ENCODE measurements at places on chromosomes 6 and 20. TPM values are rescaled to one million over a fixed set of nuclear protein-coding genes. Genes with fewer than 3 reads are reported as not detected.

SUMO4 gene
- total RNA-seq: not detected

ENPP1 gene
- not detected for total RNA-seq

RSPH3 gene
- total RNA-seq: 0.43 TPM

GCNT2 gene
- total RNA-seq: 28.4 TPM

SLC52A3 gene
- total RNA-seq: 0.06 TPM

LAMA2 gene
- not detected for total RNA-seq

ENPP5 gene
- total RNA-seq: not detected

MANEA gene
- 5.8 TPM for total RNA-seq

GRCh38 chr6:132964101-132964867 lies 149.9 kb downstream of the RPS12 start:
- no peak for DNase-seq

- no peak for DNase-seq
Observed at GRCh38 chr6:100577425-100577824, 112.7 kb upstream of the SIM1 start.

DNA sequence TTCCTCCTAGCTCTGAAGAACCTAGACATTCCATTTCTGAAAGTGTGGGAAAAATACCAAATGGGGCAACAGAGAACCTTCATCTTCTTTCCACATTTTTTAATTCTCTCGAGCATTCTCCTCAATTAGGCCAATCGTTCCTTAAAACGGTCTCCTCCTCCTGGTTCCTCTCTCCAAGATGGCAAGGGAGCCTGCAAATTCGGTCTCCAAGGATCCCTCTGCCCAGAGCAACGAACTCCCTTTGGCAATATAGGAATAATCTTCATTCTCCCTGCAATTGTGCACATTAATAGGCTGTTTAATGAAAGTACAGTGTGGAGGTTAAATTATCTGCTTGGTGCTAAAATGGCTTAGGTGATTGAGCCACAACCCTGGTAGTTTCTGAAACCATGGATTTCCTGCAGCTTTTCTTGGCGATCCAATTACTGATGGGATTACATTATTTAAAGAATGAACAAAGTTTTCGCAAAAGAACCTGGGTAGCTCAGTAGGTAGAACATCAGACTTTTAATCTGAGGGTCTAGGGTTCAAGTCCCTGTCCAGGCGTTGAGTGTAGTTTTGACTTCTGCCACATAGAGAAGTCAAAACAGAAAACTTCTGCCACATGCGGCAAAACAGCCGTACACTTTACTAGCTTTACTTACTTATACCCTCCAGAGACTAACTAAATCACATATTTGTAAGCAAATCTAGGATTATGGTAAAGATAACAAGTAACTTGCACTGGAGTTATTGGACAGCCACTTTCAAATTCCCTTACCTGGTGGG lies 102.9 kb upstream of the ZNF184 start:
- peak; percentile 4 for DNase-seq

GRCh38 chr6:4025681-4026080 lies 53.3 kb downstream of the FAM217A start:
- no peak for DNase-seq

DNA sequence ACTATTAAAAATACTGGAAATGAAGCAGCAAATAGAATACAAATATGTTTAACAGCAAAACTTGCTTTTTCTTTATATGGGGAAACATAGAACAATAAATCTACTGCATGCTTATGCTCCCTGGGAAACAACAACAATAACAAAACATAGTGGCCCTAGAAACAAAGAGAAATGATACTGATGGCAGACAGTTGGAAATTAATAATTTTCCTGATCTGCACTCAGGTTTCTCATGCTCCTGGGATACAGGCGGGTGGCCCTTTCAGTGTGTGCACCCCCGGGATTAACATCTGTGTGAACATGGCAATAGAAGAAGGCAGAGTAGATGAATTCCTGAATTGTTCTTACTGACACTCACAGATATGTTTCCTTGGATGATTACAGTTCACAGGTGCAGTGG lies 209.2 kb upstream of the TBX18 start:
- no peak for DNase-seq

- no peak for DNase-seq
Observed at GRCh38 chr20:2149507-2149906, 47.9 kb downstream of the STK35 start.

DNA sequence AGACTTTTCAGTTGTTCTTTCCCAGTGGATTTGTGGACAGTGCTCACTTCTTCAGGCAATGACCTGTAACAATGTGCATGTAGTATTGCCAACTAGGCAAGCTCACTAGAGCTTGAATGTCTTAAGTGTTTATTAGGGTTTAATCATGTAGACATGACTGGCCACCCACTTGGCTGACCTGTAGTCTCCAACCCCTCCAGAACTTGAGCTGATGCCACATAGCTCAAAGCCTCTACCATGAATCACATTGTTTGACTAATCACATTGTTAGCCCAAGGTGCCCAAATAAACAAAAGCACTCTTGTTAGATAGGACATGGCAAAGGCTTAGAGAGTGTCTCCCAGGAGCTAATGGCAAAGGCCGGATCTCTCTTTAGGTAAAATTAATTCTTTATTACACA lies 272.7 kb downstream of the GRIK2 start:
- no peak for DNase-seq

DNA sequence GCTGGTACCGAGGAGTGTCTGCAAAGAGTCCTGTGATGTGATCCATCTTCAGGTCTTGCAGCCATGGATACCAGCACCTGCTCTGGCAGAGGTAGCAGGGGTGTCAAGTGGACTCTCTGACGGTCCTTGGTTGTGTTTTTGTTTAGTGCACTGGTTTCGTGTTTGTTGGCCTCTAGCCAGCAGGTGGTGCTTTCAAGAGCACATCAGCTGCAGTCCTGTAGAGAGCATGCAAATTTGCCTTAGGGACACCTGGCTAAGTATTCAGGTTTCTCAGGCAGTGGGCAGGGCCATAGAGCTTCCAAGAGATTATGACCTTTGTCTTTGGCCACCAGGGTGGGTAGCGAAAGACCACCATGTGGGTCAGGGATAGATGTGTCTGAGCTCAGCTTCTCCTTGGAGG lies 14.5 kb upstream of the RGS17 start:
- DNase-seq: no peak

DNA sequence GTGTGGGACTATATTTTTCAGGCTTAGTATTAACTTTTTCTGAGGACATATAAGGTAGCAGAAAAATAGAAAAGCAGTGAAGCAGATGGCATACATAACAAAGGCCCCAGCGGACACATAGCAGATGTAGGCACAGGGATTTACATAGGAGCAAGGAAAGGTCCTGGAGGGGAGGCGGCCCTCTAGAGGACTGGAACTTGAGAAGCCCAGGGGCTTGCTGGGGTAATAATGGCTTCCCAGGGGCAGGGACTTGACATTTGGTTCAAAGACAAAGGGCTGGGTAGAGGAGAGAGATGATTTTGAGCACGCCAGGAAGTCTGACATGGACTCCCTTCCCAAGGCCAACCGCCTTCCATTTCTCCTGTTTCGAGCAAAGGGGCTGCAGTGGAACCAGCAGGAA lies 31.7 kb upstream of the OSTM1 start:
- DNase-seq: no peak

DNA sequence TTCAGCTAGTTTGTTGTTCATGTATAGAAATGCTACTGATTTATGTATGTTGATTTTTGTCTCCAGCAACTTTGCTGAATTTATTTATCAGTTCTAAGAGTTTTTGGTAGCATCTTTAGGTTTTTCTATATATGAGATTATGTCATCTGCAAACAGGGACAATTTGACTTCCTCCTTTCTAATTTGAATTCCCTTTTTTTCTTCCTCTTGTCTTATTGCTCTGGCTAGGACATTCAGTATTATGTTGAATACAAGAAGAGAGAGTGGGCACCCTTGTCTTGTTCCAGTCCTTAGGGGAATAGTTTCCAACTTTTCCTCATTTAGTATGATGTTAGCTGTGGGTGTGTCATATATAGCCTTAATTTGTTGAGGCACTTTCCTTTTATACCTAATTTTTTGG lies 58.2 kb downstream of the CDH26 start:
- no peak for DNase-seq

- DNase-seq: no peak
Observed at GRCh38 chr6:53294095-53294494, 54.7 kb downstream of the ELOVL5 start.

- DNase-seq: no peak
Observed at GRCh38 chr20:16424780-16425179, 148.5 kb downstream of the KIF16B start.

DNA sequence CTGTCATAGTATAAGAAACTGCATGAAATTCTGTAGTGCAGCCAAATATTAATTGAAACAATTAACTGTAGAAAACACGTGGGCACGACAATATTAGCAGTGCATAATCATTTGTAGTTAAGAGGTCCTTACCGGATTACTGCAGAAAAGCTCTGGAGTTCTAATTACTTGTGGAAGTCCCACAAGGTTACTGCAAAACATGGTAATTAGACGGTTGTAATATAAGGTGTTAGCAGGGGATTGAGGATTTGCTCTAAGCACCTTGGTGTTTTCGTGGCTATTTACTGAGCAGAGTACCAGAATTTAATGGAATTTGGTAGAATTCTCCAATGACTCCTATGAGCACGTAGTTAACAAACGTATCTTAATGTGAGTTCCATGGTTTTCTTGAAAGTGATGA lies 473.6 kb upstream of the AGPAT4 start:
- no peak for DNase-seq

DNA sequence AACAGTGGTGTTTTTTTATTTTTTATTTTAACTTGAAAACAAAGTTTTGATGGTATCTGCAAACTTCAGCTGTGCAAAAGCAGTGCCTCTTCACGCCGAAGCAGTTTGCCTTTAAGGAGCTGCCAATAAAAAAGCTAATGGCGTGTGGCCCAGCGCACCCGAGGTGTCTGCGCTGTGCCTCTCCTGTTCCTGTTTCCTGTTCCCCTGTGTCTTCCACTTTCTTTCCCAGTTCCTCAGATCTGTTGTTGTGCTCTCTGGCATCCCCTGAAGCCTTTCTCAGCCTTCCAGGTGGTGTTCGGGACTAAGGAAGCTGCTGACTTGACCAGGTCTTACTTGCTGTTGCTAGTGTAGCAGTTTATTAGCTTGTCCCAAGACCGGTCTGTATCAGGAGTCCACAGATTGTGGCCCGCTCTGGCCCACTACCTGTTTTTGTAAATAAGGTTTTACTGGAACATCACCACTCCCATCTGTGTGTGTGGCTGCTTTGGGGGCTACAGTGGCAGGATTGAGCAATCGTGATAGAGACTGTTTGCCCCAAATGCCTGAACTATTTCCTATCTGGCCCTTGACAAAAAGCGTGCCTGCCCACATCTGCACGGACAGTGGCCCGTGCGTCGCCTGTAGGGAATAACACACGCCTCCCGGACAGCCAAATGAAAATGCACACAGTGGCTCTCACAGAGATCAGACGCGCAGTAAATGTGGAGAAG lies 178.3 kb downstream of the TMEM242 start:
- peak; percentile 59 for DNase-seq

- DNase-seq: no peak
Observed at GRCh38 chr20:51422514-51423289, 119.8 kb downstream of the NFATC2 start.

DNA sequence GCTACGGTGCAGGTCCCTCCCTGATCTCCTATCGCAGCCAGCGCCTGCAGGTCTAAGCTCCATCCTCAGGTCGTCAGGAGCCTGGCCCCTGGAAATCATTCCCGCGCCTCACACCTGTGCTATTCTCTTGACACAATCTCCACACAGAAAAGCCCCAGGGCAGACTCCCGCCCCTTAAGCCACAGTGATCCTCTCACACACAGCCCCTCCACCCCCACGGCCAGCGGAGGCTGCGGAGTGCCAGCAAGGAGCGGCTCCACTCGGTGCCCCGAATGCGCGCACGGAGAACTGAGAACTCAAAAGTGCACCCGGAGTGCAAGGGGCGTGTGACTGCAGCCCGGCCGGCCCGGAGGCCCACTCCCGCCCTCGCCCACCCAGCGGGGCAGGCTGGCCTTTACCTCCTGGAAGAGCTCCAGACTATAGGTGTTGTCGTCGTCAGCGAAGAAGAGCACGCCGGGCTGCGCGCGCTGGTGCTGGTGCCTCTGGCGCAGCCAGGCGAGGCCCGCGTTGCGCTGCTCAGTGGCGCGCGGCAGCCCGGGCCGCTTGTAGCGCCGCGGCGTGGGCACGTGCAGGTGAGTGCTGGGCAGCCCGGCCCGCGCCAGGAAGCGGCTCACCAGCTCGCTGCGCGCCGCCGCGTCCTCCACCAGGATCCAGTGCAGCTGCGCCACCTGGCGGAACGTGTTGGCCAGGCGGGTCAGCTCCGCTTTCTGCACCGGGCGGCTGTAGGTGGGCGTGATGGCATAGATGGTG lies 1.2 kb downstream of the B3GAT2 start:
- DNase-seq: peak; percentile 78

DNA sequence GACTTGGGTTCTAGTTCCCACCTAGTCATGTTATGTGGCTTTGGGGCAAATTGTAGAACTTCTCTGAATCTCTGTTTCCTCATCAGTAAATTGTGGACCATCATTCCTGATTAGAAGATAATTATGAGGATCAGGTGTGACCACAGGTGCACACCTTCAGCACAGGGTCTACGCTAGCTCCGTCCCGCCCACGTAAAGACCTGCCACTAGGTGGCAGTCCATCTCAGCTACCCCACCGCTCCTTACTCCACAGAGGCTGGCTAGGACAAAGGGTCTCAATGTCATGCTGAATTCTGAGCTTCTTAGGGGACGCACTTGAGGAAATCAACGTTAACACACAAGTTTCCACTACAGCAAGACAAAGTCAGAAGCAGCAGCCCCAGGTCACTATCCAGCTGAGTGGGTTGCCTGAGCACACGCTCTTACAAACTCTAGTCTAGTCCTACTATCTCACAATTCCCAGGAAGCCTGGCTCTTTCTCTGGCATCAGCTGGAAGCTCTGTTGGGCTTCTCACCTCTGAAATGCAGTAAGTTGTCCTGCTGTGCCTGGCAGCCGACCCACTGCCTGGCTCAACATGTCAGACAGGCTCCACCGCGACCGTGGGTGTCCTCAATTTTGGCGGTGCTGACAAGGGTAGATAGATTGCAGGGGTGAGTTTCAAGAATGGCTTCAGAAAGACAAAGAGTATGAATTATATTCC lies 2.0 kb upstream of the PLCG1 start:
- peak; percentile 42 for DNase-seq

DNA sequence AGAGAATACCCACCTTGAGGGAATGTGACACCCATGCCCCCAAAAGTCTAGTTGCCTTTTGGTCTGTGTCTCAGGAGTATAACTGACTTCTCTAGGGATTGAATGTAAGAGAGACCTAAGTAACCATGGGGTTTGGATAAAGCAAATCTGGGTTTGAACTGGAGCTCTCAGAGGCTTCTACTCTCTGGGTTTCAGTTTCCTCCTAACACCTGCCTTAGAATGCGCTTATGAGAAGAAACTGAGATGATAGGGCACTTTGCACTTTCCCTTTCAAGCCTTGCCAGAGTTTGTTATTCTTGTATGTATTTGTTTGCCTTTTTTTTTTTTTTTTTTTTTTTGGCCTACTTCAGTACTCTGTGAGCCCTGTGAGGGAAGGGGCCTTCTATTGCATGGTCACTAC lies 19.4 kb downstream of the SDHAF4 start:
- no peak for DNase-seq

DNA sequence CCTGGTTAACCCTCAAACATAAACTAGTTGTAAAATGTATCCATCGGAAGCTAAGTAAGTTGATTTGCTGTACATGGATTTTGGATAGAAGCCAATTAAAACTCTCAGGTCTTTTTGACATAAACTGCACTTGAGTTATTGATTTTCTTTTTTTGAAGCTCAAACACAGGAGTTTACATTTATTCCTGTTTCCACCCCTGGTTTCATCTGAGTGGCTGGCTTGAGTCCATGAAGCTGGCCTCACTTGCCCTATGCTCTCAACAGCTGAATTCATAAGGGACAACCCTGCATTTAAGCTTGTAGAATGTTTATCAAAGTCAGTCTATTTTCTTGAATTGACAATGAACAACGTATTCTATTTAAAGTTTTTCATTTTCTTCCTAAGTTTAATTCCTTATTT lies 58.1 kb upstream of the PLEKHG1 start:
- DNase-seq: no peak

GRCh38 chr6:42118162-42119001 lies 24.0 kb downstream of the C6orf132 start:
- DNase-seq: peak; percentile 80

Measured in G401 (cell line).